ENCODE measurements at places on chromosomes 5 and 9.

- DNase-seq: no peak
These were observed 65.9 kb downstream of the ZFAND5 start for GRCh38 chr9:72299017-72299603.

DNA sequence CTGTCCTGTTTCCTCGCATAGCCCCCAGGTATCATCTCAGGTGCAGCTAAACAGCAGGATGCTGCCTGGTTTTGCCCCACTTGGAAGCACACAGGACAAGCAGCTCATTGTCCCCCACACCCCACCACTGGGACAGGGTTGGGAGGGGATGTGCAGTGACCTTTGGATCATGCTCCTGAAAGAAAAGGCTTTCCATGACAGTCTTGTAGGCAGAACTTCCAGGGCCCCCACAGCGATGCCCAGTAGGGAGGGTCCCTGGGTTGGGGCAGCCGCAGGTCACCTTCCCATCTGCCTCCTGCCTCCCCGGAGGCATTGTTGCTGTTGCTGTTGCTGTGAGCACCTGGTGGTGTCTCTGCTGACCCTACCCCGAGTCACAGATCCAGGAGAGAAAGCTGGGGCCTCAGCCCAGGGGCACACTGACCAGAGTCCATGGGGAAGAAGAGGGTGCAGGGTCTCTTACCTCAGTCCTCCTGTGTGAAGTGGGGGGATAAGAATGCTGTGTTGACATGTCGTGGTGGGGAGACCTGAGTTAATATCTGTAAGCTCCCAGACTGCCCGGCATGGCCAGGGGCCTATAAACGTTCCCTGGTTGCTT lies 8.5 kb downstream of the CEP72 start:
- DNase-seq: no peak

DNA sequence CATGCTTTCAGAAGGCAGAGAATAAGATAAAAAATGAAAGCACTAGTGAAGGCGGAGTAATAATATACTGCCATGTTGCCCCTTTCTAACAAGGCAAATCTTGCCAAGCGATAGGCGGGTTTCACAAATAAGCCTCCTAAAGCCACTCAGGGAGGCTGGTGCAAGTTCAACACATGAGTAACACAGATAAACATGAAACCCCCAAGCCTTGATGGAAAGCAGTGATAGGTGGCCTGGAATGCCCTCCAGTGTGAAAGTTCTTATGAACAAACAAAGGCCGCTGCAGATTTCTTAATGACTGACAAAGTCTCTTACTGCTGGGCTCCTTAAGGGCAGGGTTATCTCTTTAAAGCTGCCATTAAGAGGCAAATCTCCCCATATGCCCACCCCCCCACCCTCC lies 154.7 kb downstream of the ZDHHC21 start:
- DNase-seq: no peak

DNA sequence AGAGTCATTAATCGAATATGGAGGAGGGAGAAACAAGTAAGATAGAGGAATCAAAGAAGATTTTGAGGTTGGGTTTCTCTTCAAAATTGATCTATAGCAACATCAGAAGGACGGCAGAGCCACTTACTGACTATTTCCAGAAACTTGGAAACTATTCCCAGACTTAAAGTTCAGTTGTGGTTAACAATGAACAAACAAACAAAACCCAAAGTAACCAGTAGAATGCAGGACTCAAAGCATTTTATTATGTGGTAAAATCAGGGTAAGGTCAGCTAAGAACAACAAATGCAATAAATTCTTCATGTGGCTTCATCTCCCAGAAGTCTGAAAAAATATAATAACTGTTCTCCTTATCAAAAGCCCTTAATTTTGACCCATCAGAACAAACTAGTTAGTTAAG lies 54.9 kb upstream of the OSMR start:
- no peak for DNase-seq

DNA sequence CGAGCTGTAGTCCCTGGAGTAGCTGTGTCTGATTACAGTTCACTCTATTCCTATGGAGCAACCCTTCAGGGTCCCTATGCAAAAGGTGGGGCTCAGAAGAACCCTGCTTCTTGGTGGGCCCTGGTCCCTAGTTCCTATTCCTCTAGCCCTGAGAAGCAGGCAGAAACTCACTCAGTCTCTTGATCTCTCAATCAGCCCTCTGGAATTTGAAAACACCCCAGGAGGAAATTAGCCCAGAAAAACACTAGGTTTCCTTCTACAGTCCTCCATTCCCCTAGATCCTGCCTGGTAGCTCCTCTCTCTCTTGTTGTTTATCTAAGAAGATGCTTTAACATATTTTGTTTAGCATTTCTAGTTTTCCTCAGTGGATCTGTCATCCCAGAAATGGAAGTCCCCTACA lies 7.6 kb downstream of the RGS3 start:
- no peak for DNase-seq

DNA sequence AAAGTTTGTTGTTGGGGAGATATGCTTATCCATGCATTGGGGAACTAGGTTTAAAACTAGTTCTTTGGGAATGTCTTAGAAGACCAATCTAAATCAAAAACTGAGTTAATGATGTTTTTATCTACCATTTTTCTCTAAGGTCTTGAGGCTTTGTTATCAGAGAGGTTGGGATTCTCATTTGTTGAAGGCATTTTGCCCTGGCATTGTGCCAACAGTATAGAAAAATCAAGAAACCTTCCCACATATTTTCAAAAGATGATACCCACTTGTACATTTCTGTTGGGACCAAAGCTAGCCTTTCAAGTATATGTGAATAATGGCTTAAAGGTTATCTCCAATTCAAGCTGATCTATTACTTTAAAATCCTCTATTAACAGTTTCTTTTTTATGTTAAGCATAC lies 419.8 kb upstream of the KIF2A start:
- DNase-seq: no peak

DNA sequence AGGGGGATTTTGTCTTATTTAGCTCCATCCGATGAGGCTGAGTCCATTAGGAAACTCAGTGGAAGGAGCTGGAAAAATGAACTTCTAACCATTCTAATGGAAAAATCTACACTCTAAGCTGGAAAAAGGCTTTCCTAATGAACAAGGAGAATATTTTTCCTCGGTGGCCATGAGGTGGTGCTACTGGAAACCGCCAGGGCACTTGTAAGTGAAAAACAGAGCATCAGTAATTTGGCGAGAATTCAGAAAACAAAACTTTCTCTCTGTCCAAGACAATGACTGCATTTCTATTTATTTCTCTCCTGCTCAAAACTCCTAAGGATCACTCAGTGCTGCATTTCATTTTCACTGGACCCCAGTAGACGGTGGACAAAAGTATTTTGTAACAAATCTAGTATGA lies 237.6 kb downstream of the TENT4A start:
- DNase-seq: no peak

GRCh38 chr5:14380712-14381111 lies 200.9 kb upstream of the OTULINL start:
- no peak for DNase-seq

GRCh38 chr5:34791761-34792244 lies 47.2 kb upstream of the TTC23L start:
- DNase-seq: no peak

GRCh38 chr9:20480249-20480648 lies 142.1 kb downstream of the MLLT3 start:
- no peak for DNase-seq

DNA sequence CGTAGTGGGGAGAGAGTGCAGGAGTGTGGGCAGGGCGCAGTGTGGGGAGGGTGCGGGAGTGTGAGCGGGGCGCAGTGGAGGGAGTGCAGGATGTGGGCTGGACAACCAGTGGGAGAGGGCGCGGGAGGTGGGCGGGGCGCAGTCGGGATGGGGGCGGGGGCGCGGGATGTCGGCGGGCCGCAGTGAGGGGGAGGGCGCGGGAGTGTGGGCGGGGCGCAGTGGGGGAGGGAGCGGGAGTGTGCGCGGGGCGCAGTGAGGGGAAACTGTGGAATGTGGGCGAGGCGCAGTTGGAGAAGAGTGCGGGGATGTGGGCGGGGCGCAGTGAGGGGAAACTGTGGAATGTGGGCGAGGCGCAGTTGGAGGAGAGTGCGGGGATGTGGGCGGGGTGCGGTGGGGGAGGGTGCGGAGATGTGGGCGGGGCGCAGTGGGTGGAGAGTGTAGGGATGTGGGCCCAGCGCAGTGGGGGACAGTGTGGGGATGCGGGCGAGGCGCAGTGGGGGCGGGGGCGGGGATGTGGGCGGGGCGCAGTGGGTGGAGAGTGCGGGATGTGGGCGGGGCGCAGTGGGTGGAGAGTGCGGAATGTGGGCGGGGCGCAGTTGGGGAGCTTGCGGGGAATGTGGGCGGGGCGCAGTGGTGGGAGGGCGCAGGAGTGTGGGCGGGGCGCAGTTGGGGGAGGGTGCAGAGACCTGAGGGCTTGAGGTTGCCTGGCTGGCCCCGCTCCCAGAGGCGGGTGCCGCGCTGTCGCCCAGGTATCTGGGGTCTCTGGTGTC lies at the start of gene NXNL2:
Gene NXNL2 (plus strand): TSS at position 723 of the 770 bp plus-strand sequence. CDS start 257 bp downstream, outside the sequence.
- peak; percentile 40 for DNase-seq

GRCh38 chr5:88999853-89000252 lies 116.9 kb upstream of the MEF2C start:
- DNase-seq: no peak

- no peak for DNase-seq
These were observed 135.0 kb upstream of the DAP start for GRCh38 chr5:10896016-10896415.

DNA sequence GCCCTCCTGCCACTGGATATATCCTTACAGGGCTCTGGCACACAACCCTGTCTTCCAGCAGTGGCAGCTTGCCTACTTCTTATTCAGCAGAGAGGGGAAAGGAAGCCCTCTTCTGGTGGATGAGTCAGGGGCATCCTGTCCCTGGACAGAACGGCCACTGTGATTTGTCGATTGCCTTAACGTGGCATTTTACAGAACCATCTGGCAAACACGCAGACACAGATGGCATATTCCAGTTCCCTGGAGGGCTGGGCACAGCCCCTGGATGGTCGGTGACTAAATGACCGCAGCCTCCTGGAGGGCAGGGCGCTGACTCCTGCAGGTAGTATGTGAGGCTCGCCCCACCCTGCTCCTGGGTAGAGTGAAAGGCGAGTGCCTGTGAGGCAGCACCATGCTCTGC lies 62.1 kb downstream of the DCP2 start:
- no peak for DNase-seq

Data from T follicular helper cell (primary cell).